Endodermal cell (in vitro differentiated cells): ENCODE measurements at places on chromosomes 7 and 10. TPM values are rescaled to one million over a fixed set of nuclear protein-coding genes. Genes with fewer than 3 reads are reported as not detected.
A peak's percentile ranks its signal among the peaks of the same experiment; 100 is the strongest.

DNA sequence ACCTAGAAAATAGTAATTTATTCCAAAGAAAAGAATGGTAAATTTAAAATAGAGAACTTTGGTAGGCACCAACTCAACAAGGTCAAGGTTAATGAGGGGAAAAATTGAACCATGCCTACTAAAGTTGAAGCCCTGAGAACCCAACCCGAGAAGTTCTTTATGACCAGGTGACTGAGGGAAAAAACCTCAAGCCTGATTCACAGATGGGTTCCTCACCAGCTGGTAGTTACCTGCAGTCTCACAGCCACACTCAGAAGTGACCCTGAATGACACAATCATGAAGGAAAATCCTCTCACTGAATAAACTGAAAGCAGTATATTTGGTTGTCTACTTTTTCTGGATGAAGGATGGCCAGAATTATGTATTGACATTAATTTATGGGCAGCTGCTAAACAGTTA is 7.0 kb downstream of the C10orf67 start:
- DNase-seq: no peak
- H3K27me3 ChIP-seq: peaks cover 8% of the 10 kb centered on the region
- H3K4me1 ChIP-seq: no peaks in the 10 kb centered on the region
- no peak overlapping the region for H3K4me3 ChIP-seq

Gene PAX4
- 0.24 TPM in 1 of 2 replicates, not detected in the other for total RNA-seq

DNA sequence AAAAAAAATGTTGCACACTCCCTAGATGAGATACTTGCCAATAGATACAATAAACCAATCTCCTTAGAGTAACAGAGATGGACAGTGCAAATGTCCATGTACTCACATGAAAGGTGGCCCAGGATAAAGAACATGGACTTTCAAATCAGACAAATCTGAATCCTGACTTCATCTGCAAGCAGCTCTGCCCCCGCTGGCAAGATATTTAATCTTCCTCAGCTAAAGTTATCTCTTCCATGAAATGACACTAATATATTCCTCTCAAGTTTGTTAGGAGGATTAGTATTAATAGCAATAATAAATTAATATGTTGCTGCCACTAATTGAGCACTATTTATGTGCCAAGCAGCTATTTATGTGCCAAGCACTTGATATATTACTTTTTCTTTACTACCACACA is 148.6 kb upstream of the YAE1 start:
- no peaks in the 10 kb centered on the region for H3K36me3 ChIP-seq
- no peaks in the 10 kb centered on the region for H3K4me1 ChIP-seq
- no peak for DNase-seq
- no peaks in the 10 kb centered on the region for H3K27me3 ChIP-seq
- no peak overlapping the region for H3K27ac ChIP-seq
- H3K4me3 ChIP-seq: no peak overlapping the region

Gene RNF148
- not detected in 3 replicates for total RNA-seq

DNA sequence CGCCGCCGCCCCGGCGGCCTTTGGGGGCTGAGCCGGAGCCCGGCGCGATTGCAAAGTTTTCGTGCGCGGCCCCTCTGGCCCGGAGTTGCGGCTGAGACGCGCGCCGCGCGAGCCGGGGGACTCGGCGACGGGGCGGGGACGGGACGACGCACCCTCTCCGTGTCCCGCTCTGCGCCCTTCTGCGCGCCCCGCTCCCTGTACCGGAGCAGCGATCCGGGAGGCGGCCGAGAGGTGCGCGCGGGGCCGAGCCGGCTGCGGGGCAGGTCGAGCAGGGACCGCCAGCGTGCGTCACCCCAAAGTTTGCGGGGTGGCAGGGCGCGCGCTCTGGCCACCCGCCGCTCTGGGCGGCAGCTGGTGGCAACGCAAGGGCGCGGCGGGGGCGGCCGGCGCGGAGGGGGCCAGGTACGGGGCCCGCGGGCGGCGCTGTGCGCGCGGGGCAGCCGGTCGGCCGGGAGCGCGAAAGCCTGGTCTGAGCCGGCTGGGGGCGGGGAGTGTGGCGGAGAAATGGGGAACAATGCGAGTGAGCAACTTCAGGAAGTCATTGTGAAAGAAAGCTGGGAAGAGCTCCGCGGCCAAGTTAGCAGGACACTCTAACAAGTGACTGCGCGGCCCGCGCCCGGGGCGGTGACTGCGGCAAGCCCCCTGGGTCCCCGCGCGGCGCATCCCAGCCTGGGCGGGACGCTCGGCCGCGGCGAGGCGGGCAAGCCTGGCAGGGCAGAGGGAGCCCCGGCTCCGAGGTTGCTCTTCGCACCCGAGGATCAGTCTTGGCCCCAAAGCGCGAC is at the start of gene IKZF1:
Gene IKZF1, plus strand, starts transcription at position 588 of the 782 bp plus-strand sequence. CDS start 14,346 bp downstream, outside the sequence.
- peak; percentile 80 for DNase-seq
- H3K36me3 ChIP-seq: no peaks in the 10 kb centered on the region
- H3K27me3 ChIP-seq: peaks cover 64% of the 10 kb centered on the region
- H3K4me1 ChIP-seq: no peaks in the 10 kb centered on the region
- H3K4me3 ChIP-seq: peak within 1 kb of the TSS; percentile 75

- DNase-seq: no peak
- no peaks in the 10 kb centered on the region for H3K36me3 ChIP-seq
- no peaks in the 10 kb centered on the region for H3K27me3 ChIP-seq
- H3K4me1 ChIP-seq: no peaks in the 10 kb centered on the region
- H3K27ac ChIP-seq: no peak overlapping the region
Observed at GRCh38 chr10:74371696-74372095, 220.7 kb downstream of the ADK start.

Gene CDK1
- total RNA-seq: 61.1 to 157 TPM (median 145 TPM) in 3 replicates

Gene PAX2
- total RNA-seq: 0.72 to 0.96 TPM (median 0.93 TPM) in 3 replicates

GRCh38 chr10:78713659-78714058 is 355.1 kb upstream of the ZMIZ1 start:
- H3K4me1 ChIP-seq: no peaks in the 10 kb centered on the region
- DNase-seq: no peak
- no peaks in the 10 kb centered on the region for H3K36me3 ChIP-seq
- H3K27me3 ChIP-seq: no peaks in the 10 kb centered on the region

GRCh38 chr7:68185631-68186456 is 1189.2 kb downstream of the TYW1 start:
- no peak overlapping the region for H3K27ac ChIP-seq
- no peaks in the 10 kb centered on the region for H3K4me1 ChIP-seq
- no peaks in the 10 kb centered on the region for H3K27me3 ChIP-seq
- H3K36me3 ChIP-seq: no peaks in the 10 kb centered on the region

Gene LBX1
- not detected in 3 replicates for total RNA-seq

- DNase-seq: no peak
- no peaks in the 10 kb centered on the region for H3K27me3 ChIP-seq
- H3K36me3 ChIP-seq: no peaks in the 10 kb centered on the region
- no peak overlapping the region for H3K4me3 ChIP-seq
Observed at GRCh38 chr7:43735403-43735801, 6.1 kb upstream of the COA1 start.

GRCh38 chr7:158401826-158402225 is 185.8 kb downstream of the PTPRN2 start:
- H3K27ac ChIP-seq: no peak overlapping the region
- H3K4me1 ChIP-seq: no peaks in the 10 kb centered on the region
- DNase-seq: no peak
- H3K4me3 ChIP-seq: no peak overlapping the region
- H3K27me3 ChIP-seq: no peaks in the 10 kb centered on the region

GRCh38 chr10:31073996-31074721 is 42.5 kb upstream of the ZNF438 start:
- H3K4me1 ChIP-seq: peaks cover 5% of the 10 kb centered on the region
- DNase-seq: no peak
- H3K27ac ChIP-seq: no peak overlapping the region
- H3K27me3 ChIP-seq: peaks cover 6% of the 10 kb centered on the region
- no peaks in the 10 kb centered on the region for H3K36me3 ChIP-seq

GRCh38 chr10:14389981-14390590 is 59.4 kb upstream of the FRMD4A start:
- no peaks in the 10 kb centered on the region for H3K36me3 ChIP-seq
- no peak for DNase-seq
- H3K27ac ChIP-seq: no peak overlapping the region
- no peaks in the 10 kb centered on the region for H3K27me3 ChIP-seq
- no peaks in the 10 kb centered on the region for H3K4me1 ChIP-seq
- no peak overlapping the region for H3K4me3 ChIP-seq
